ENCODE measurements at places on chromosomes 5 and 9.

DNA sequence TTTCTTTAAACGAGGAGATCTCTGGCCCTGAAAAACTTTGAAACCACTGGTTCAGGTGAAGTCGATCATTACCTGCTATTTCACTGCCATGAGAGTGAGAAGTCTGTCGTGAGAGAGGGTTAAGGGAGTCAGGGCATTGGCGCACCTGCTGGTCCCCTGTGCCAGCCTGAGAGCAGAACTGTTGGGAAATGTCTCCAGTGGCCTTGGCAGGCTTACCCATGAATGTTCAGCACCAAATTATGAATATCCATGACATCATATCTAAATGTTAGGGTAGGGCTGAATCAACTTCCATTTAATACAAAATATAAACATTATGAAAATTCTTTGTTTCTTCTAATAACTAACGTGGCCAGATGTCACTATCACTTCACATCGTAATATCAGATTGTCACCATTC is 379.3 kb downstream of the KDM4C start:
- no peak for DNase-seq

DNA sequence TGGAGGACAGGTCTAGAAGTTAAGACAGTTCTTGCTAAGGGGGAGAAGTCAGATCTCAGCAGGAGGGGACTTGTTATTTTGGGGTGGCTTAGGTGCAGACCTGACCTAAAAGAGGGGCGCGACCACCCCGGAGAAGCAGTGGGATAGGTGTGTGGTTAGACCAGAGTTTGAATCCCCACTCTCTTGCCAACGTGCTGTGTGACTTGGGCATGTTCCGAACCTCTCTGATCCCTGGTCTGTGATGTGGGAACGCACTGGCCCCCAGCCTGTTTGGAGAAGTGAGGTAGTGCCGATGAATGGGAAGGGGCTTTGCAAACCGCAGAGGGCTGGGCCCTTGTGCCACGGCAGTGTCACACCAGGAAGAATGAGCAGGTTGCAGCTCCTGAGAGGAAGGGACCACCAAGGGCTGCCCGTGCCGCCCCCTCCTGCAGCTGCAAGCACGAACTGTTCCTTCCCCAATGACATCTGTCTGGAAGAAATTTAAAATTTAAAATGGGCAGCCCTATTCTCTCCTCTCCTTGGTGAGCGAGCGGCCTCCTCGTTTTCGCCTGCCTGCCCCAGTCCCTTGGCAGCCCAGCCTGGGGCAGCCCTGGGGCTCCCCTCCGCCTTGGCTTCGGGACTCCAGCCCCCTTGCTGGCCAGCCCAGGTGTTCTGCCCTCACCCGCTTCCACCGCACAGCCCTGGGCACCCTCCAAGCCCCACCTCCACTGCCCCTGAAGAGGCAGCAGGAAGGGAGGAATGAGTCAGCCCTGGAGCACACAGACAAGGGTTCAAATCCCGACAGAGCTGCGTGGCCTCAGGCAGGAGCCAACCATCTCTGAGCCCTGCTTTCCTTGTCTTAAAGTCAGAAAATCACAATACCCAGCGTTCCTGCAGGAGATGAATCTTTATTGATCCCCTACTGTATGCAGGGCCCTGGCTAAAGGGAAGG is 1.6 kb downstream of the FIBCD1 start:
- no peak for DNase-seq

DNA sequence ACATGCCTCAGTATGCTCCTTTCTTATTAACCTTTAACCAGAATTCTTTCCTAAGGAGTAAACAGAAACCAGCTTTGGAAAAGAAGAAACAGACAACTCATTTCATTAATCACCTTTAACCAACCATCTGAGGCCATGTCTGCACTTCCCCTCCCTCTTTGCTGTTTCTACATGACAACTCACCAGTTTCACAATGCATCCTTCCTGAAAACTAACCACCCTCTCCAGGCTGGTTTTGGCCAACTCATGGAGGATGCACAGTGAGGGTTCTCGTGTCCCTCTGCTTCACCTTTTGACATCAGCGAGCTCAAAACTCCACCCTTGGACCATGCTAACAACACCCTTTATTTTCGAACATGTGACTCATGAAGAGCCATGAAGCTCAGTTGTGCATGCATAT is 244.1 kb downstream of the ELAVL2 start:
- no peak for DNase-seq

- DNase-seq, result no peak
These were observed 29.8 kb upstream of the VCAN start for GRCh38 chr5:83441747-83442146.

- no peak for DNase-seq
These were observed 109.6 kb upstream of the CNTLN start for GRCh38 chr9:17025281-17025680.

DNA sequence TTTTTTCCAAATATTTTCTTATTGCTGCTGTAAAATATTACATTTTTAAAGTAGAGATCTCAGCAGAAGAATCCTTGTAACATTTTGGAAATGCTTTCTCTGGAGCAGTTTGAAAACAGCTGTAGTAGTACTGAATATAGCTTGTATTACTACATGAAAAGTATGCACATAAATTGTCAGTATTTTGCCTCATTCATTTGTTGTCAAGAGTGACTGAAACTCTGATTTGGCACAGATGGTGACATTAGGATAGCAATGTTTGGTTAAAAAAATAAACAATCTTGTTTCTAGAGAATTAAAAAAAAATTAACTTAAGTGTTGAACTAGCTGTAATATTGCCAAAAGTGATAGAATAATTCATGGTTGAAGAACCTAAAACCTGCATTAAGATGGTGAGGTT is 90.4 kb downstream of the NNT start:
- no peak for DNase-seq

DNA sequence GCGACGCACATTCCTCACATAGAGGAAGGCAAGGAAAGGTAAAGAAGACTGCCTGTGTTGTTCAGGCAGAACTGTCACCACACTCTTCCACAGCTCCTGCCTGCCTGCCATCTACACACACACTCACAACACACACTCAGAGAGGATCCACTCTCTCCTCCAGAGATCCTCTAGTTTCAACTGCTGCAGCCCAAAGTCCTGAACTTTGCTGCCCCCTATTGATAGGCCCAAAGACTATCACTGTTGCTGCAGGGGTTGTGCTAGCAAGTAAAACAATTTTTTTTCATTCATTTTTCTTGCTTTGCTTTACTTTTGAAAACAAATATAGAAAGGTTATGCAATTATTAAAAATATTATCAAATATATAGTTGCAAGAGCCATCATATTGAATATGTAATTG is 5.9 kb upstream of the CFAP90 start:
- DNase-seq, result no peak

- DNase-seq, result no peak
These were observed 590.9 kb upstream of the ZNF608 start for GRCh38 chr5:125337294-125337693.

GRCh38 chr5:10233505-10233904 is 16.2 kb downstream of the ATPSCKMT start:
- DNase-seq, result peak; percentile 84

- no peak for DNase-seq
These were observed 125.9 kb downstream of the RGS3 start for GRCh38 chr9:113589407-113589806.

GRCh38 chr9:103617046-103617445 is 477.1 kb upstream of the SMC2 start:
- no peak for DNase-seq

DNA sequence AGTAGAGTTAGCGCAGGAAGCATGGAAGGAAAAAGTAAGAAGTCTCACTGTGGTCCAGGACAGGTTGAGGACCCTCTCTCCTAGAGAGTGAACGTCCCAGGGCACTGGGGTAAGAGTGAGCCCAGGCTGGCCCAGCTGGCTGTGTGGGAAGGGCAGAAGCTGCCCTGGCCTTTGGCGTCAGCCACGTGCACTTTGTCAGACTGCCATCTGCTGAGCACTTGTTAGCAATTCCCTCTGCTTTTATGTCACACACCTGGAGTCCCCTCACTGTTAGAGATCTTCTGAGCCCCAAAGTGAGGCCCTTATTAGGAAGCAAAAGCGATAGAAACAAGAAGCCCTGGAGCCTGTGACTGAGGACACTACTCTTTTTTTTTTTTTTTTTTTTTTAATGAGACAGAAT is 79.1 kb downstream of the UGCG start:
- DNase-seq, result no peak

DNA sequence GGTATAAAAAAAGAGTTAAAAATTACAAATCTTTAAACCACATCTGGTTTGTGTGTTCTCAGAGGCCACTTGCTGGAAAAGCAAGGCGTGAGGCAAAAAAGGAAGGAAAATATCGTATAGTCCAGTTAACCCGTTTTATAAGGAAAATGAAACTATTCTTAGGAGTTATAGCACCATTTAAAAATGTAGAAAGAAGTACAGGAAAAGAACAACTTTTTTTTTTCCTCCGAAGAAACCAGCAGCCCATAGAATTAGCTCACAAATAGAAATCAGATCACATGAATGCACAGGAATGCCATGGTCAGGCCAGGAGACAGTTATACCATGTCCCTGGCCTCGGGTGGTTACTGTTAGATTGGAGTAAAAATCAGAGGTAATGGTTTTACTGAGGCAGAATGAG is 241.6 kb downstream of the FBXL7 start:
- DNase-seq, result no peak

DNA sequence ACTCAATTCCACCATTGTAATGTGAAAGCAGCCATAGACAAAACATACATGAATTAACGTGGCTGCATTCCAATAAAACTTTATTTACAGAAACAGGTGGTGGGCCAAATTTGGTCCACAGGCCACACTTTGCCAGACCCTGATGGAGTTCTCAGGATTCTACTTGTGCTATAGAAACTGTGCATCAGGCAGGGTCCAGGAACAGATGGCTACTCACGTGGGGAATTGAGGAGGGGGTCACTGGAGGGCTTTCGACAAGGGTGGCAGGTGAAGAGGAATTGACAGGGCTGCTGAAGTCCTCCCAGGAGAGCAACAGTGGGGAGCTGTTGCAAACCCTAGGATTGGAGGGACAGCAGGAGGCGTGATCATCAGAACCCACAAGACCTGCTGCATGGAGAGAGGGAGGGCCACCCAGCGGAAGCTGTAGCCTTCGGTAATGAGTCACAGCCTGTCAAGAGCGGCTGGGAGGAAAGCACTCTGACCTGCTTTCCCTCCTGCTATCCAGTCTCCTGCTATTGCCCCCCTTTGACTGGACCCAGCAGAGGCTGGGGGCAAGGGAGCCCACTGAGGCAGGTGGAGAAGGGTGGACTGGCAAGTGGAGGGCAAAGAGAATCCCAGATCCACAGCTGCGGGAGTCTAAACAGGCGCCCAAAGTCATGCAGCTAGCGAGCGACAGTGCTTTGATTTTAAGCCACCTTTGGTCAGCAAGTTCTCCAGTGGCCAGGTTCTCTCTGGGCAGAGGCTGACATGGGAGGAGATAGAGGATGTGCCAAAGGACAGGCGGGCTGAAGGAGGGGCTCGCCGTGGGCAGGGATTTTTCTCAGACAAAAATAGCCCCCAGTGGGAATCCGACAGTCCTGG is 138.3 kb upstream of the SMIM23 start:
- DNase-seq, result peak; percentile 40

DNA sequence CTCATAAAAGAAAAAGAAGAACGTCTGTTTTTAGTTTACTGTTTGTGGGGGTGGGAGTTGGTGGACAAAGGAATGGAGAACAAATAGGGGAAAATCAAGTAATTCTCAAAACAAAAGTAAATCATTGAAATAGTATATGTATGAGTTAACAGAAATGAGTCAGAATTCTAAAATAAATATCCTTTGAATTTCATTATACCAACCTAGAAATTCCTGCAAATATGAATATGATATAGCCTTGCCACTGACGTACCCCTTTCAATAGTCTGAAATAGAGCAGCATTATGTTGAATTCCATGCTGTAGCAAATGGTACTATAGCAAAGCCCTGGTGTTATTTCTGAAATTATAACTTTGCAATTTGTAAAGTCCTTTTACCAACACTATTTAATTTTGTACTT is 29.6 kb upstream of the DTWD2 start:
- DNase-seq, result no peak
